C1 segment of cervical spinal cord (tissue), 14 donors: ENCODE measurements at places on chromosomes 12 and 14.
A peak's percentile ranks its signal among the peaks of the same experiment; 100 is the strongest.

DNA sequence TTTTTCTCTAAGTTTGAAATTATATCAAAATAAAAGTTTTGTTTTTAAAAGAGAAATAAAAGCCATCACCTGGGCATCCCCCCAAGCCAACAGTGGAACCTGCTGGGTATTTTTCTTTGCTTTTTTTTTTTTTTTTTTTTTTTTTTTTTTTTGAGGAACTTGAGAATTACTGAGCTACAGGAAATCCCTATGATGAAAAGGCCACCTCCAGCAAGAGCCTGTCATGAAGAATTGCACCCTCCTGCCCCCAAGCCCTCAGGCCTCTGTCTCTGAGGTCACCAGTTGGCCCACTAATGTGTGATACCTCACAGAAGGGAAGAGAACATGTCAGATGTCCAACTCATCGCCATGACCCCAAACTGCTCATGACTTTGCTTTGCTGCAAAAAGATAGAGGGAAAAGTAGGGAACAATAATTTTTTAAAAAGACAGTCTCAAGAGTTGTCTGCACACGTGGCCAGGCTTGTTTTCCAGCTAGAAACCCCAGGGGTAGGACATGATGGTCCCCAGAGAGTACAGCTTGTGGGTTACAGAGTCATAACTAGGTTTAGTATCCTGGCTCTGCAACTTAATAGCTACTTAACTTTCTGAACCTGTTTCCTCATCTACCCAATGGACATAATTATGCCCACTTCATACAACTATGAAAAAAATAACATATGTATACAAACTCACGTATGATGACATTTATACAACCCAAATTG is 124.3 kb upstream of the EGLN3 start:
- DNase-seq: no peak

GRCh38 chr12:80636832-80637231 is 70.6 kb upstream of the MYF6 start:
- DNase-seq: no peak

GRCh38 chr12:119786539-119786938 is 90.6 kb downstream of the CIT start:
- DNase-seq: no peak

DNA sequence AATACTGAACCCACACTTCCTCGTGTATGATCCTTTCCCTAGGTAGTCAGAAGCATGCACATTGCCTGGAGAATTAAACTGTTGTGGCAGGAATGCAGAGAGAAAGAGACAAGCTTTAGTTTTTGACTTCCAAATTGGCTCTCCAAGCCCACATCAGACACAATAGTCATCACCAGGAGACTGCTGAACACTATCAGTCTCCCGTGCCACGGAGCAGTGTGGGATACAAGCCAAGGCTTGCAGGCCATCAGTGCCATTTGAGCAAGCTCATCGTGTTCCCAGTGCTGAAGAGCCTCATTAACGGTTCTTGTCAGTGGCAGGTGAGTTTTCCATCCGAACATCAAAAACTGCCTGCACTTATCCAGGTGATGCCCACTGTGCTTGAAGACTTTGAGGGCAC is 410.8 kb downstream of the NAV3 start:
- DNase-seq: no peak

- DNase-seq: no peak
Measured at GRCh38 chr12:4813741-4814140, 93.5 kb downstream of the GALNT8 start.

DNA sequence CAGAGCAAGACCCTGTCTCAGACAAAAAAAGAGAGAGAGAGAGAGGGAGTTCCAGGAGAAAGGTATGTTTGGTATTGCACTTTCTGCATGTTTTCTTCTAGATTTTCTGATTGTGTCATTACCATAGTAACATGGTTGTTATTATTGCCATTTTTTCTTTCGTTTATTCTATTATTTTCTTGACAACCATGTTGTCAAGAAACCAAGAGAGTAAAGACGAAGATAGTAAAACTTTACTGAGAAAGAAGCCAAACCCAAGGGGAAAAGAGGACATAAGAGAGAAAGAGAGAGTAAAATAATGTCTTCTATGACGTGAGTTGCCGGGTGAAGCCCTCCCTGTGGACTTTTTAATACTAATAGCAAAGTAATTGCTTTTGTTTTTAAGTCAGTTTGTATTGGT is 1186.0 kb upstream of the SEL1L start:
- DNase-seq: no peak

DNA sequence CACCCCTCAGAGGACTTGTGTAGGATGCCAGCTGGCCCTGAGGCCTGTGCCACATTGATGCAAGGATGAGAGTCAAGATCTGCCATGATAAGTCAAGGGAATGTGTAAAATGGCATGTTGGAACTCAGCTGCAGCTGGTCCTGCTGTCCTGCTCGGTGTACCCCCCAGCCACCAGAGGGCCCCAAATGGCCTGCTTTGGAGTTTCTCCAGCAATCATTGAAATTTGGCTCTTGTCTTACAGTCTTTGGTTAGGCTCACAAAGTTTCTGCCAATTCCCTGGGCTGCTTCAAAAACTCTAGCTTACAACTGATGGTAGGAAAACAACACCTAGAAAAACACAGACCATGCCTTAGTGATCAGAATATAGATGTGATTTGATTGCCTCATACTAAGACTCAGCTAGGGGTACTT is 76.8 kb downstream of the HSD17B6 start:
- DNase-seq: peak; percentile 2
